ENCODE measurements at places on chromosomes 1 and 21.

DNA sequence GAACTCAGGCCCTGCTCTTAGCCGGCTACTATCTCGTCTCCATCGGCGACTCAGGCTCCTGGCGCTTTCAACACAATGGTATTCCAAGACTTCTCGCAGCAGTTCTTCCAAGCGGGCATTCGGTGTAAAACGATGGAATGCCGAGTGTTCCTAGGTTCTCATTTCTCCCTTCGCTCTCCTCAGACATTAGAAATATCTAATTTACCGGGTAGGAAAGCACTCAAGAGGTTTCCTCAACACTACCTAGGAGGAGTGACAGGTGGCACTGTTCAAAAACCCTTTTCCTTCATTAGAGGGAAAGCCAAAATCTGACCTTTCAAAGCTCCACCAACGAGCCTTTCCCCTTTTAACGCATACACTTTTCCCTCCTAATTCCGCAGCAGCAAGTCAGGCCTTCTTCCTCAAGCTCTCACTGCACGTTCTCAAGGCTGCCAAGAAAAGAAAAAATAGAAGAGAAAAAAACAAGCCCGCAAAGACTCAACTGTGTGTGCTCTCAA is 601 bp downstream of the UBE2G2 start:
- DNase-seq = no peak

DNA sequence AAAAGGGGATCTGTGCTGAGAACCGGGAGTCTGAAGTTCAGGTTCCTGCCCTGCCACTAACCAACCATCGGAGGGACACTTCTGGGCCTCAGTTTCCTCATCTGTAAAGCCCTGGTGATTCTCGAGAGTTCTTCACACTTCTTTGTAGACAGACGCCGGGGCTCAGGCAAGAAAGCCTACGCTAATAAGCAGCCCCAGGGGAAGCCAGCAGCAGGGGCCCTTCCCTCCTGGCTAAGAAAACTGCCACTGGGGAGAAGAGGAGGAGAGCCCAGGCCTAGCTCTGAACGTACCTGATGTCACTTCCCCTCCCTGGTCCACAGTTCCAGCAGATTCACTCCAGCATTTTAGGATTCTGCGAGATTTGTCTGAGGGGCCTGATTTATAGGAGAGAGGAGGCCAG is 76.0 kb downstream of the CAMK2N1 start:
- no peak for DNase-seq

DNA sequence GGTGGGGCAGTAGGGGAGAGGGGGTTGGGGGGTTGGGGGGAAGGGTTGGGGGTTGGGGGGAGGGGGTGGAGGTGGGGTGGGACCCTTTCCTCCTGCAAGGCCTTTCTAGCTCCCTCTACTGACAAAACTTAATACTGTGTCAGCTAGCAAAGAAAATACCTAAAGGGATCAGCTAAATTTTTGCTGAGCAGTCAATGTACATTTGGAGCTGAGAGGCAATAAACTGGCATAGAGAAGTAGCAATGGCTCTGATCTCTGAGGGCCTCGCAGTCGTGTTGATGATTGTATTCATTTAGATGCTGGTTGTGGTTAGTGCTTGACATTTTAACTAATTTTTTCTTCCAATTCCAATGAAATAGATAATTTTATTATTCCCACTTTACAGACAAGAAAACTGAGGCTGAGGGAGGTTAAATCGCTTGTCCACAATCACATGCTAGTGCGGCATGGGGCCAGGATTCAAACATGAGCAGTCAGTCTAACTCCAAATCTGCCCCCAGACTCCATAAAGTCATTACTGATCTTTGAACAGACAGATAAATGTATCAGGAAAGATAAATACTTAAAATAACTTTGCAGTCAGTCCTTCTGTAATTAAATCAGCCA is 357.1 kb downstream of the DISC1 start:
- no peak for DNase-seq

- DNase-seq = no peak
Observed at GRCh38 chr1:156004843-156005584, 15.7 kb downstream of the SSR2 start.

DNA sequence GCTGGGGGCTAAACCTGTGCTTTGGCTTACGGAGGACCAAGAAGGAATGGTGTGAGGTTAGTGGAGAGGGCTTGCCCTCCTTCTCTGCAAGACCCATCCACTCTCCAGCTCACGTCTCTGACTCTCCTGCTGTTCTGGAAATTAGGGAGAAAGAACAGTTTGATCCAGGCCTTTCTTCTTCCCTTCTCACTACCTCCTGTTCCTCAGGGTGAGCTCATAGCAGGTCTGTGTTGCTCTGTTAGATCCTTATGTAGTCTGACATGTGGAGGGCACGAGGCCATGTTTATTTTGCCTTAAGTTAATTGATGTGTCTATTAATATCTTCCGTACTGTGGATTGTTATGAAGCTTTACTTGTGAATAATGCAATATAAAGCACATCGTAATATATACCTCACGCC is 315.0 kb downstream of the GRIK1 start:
- DNase-seq = no peak

DNA sequence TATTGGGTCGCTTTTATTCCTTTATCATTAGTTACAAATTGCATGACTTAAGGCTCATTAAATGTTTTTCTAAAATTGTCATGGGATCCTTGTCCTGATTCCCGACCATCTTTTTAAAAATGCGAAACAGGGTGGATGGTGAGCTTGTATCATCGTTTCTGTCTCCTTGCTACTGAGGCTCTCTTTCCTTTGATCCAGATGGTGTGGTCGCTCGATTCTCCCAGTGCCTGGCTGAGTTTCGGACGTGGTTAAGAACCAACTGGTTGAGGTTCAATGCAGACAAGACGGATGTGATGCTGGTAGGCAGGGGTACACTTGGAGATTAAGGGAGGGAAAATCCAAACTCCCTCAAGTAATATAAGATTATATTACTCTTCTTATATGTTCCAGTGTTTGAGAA is 1.2 kb downstream of the MIER1 start:
- DNase-seq = no peak

All from GF-D8 (cell line).